Subcutaneous preadipocyte (primary cell): ENCODE measurements at places on chromosomes 7 and 10. TPM values are rescaled to one million over a fixed set of nuclear protein-coding genes. Genes with fewer than 3 reads are reported as not detected.

Gene SPDYE11
- not detected in 2 replicates for total RNA-seq

Gene CALHM3
- total RNA-seq = 0.39 and 1.1 TPM in 2 replicates

Gene PLEKHS1
- total RNA-seq = not detected in 2 replicates

Gene RET
- total RNA-seq = under 0.01 and 0.37 TPM in 2 replicates

Gene KAZALD1
- 4.8 and 11.9 TPM in 2 replicates for total RNA-seq

Gene PAOX
- total RNA-seq = 4.1 and 4.8 TPM in 2 replicates

Gene PLA2G12B
- 0.37 TPM in 1 of 2 replicates, not detected in the other for total RNA-seq

Gene GBF1
- 33.1 and 47.7 TPM in 2 replicates for total RNA-seq

Gene ADARB2
- not detected in 2 replicates for total RNA-seq

Gene OR2F2
- total RNA-seq = not detected in 2 replicates

Gene MOGAT3
- total RNA-seq = not detected in 2 replicates

Gene ASB10
- not detected in 2 replicates for total RNA-seq

Gene PSD
- total RNA-seq = 1.1 and 1.6 TPM in 2 replicates
